NCI-H226 (cell line): ENCODE measurements at places on chromosomes 1 and 21.

GRCh38 chr1:51342591-51343206 is 12.3 kb upstream of the TTC39A start:
- DNase-seq, result no peak

- no peak for DNase-seq
These were observed 70.4 kb upstream of the LYST start for GRCh38 chr1:235937123-235937522.

GRCh38 chr21:32772281-32773047 is 909 bp upstream of the PAXBP1 start:
- DNase-seq, result no peak

DNA sequence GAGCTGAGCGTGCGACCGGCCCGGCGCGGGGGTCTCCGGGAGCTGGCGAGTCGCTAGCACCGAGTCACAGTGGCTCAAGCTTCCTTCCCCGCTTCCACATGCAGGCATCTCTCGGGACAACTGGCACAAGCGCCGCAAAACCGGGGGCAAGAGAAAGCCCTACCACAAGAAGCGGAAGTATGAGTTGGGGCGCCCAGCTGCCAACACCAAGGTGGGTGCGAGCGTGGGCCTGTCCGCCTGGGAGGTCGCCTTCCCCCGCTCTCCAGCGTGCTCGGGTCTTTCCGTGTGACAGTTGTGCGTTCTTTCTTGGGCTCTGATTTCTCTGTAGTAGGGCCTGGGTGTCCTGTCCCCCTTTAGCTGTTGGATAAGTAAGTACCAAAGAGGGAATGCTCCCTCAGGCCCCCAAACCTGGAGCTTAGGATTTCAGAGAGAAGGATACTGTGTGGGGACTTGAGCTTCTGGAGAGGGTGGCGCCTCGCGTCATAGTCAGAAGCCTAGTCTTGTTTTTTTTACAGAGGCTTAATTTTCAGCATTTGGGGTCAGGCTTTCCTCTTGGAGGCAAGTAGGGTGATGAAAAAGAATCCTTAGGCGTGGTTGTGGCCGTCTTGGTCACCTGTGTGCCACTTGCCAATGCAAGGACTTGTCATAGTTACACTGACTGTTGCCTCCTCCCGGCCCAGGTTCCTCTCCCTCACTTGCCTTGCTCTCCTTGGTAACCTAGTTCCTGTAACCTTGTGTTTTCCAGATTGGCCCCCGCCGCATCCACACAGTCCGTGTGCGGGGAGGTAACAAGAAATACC is 790 bp downstream of the RPS8 start:
- DNase-seq, result no peak

GRCh38 chr1:56448529-56449300 is 130.6 kb downstream of the PLPP3 start:
- peak; percentile 48 for DNase-seq
